ENCODE measurements at places on chromosomes 6 and 20. TPM values are rescaled to one million over a fixed set of nuclear protein-coding genes. Genes with fewer than 3 reads are reported as not detected.

Gene LY6G6F
- total RNA-seq = 0.18 TPM

Gene TPBG
- total RNA-seq = 0.65 TPM

Gene EYA2
- not detected for total RNA-seq

DNA sequence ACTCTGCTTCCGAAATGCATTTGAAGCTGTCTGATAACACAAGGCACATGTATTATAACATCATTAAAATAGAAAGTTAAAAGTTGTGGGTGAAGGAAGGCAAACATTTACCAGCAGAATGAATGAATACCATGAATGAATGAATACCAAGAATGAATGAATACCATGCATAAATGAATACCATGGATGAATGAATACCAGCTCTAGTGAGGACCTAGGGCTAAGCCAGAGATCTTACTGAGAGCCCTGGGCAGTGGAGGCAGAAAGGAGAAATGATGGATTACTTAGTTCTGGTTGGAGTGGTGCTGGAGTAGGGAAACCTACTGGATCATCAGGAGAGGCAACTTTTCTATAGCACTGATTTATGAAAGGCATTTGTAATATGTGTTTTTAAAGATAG is 998.0 kb downstream of the KIF16B start:
- DNase-seq = no peak

DNA sequence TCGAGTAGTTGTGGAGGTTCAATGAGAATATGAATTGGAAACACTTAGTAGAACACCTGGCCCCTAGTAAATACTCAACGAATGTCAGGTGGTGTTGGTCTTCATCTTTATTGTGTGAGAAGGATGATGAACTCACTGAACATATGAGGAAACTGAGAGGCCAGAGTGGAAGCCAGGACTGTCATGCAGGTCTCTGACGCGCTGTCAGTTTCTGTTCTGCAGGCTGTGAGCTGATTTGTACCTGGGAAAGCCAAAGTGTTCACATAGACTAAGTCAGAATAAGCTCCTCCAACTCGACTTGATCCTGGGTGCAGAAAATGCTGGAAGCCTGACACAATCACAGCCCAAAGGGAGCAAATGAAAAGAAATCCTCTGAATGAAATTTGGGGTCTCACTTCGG is 222.2 kb downstream of the LY86 start:
- DNase-seq = no peak

DNA sequence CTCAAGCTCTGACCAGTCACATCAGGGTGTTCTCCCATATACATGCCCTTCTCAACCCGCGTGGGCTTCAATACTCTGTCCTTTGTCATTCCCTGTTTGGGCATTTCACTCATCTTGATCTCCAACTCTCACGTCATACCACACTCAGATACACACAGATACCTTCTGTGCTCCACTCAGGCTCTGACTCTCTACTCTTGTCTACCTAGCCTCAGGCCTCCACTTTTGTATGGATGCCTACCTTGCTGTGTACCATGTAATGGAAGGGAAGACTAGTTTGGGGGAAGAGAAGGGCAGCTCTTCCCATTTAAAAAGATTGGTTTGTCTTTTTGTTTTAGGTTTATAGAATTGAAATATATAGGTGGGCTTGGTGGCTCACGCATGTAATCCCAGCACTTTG is 48.6 kb downstream of the ASXL1 start:
- no peak for DNase-seq

Gene B3GALT4
- total RNA-seq = 1.2 TPM

DNA sequence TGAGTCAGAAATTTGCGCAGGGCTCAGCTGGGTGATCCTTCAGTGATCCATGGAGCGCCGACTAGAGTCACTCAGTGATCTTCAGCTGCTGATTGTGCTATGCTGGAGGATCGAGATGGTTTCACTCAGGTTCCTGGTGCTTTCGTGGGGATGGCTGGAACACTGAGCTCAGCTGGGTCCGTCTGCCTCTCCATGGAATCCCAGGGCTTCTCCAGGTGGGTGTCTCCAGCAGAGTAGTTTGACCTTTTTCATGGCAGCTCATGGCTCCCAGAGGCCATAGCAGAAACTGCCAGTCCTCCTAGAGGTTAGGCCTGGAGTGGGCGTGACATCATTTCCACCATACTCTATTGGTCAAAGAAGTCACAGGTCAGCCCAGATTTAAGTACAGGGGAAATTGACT is 88.8 kb upstream of the SIRPA start:
- DNase-seq = no peak

DNA sequence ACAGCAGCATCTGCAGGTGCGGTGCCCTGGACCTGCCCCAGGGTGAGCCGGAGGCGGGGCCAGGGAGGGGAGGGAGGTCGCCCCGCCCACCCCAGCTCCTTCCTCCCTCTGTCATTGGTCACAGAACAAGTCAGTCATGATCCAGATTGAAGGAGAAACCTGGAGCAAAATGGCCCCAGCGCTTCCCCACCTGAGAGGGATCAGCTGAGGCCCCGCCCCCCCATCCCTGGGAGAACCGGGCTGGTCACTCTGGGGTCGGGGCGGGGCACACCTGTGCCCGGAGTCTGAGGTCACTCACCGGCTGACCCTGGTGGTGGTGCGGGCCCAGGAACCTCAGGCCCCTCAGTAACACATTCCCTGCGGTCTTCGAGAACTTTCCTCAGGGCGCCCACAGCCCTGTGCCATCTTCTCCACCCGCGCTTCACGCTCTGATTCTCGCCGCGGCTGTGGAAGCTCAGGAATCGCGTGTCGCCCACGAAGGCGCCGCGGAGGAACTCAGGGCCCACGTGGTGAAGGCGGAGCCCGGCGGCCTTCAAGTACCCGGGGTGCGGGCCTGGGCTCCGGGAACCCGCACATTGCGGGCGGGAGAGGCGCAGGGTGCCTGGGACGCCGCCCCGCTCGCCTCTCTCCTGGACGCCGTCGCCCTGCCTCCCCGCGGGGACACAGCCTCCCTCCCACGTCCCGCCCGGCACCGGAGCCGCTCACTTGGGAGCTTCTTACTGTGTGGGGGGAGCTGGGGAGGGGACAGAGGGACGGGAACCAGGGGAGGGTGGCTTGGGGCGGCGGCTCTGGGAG is 36.4 kb upstream of the HLA-C start:
- peak; percentile 78 for DNase-seq

DNA sequence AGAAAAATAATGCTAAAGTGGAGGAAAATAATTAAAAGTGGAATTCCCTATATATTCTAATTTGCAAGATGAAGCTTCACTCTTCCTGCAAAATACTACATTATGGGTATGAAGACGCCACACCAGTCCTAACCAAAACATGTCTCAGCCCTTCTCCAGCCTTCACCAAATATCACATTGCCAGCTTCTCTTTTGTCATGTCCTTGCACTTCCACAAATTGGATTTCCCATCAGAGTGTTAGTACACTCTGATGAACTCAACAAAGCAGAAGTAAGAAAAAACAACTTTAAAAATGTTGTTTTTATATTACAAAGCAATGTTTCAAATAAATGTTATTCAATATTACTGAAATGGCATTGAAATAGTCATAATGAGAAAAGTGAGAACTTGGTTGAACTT is 62.4 kb upstream of the RNF146 start:
- no peak for DNase-seq

Data from K562 (cell line).